ENCODE measurements at places on chromosomes 11 and 22.

- DNase-seq, result no peak
Observed at GRCh38 chr11:331358-332060, 10.8 kb upstream of the IFITM3 start.

DNA sequence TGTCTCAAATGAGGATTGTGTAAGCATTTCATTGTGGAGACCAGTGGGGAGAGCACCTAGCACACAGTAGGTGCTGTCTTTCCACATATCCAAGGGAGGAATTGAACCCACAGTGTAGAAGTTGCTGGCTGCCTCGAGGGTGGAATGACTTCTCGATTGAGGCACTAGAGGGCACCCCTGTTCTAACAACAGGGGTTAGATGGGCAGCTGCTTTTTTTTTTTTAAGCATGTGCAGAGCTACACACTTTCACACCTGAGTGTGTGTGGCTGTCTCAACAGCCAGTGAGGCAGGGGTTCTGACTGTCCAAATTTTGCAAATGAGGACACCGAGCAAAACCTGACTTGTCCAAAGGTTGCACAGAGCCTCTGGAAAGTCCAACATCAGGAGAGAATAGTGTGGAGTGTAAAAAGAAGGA lies 118.2 kb upstream of the CRYBB3 start:
- DNase-seq, result peak; percentile 16

GRCh38 chr11:111500481-111500880 lies 11.7 kb downstream of the BTG4 start:
- DNase-seq, result no peak

- no peak for DNase-seq
Observed at GRCh38 chr11:15772981-15773380, 583.4 kb downstream of the SOX6 start.

DNA sequence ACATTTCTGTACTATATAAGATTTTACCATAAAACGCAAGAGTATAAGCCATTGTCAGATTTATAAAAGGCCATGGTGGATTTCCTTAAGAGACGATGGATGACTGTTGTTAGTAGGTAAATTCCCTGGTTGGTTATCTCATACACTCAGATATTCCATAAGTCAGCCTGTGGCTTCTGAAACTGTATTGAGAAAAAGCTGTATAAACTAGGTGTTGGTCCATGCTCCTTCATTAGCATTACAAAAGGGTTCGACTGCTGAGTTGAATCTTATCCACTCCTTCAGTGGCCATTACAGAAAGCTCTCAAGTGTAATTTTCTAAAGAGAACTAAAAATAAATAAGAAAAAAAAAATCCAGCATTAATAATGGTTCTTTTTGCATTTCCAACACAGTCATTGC lies 5.3 kb downstream of the GRAP2 start:
- DNase-seq, result no peak

DNA sequence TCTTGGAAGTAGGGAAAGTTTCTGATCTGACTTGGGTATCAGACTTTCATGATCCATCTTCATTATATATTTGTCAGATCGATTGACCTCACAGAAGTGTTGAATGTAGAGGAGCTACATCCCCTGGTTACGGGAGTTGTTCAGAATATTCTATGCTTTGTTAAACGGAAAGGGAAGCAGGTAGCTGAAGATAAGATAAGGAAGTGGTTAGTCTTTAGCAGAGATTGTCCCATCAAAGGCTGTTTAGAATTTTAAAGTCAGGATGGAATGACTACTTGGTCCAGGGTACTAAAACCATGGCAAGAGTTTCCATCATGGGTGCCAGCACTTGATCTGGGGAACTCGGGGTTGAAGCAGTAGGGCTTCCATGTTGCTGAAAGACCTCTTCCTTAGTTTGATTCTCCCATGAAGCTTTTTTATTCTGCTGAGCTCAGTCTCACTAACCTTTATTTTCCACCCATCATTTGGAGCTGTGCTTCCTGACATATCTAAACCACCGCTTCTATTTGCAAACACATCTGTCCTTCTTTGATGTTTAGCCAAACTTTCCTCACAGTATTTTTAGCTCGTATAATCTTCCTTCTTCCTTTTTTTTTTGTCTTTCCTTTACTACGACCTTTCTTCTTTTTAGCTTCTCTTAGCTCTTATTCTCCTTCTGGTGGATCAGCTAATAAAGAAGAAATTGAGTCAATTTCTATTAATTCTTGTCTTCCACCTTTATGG lies 4.0 kb upstream of the C22orf31 start:
- no peak for DNase-seq

DNA sequence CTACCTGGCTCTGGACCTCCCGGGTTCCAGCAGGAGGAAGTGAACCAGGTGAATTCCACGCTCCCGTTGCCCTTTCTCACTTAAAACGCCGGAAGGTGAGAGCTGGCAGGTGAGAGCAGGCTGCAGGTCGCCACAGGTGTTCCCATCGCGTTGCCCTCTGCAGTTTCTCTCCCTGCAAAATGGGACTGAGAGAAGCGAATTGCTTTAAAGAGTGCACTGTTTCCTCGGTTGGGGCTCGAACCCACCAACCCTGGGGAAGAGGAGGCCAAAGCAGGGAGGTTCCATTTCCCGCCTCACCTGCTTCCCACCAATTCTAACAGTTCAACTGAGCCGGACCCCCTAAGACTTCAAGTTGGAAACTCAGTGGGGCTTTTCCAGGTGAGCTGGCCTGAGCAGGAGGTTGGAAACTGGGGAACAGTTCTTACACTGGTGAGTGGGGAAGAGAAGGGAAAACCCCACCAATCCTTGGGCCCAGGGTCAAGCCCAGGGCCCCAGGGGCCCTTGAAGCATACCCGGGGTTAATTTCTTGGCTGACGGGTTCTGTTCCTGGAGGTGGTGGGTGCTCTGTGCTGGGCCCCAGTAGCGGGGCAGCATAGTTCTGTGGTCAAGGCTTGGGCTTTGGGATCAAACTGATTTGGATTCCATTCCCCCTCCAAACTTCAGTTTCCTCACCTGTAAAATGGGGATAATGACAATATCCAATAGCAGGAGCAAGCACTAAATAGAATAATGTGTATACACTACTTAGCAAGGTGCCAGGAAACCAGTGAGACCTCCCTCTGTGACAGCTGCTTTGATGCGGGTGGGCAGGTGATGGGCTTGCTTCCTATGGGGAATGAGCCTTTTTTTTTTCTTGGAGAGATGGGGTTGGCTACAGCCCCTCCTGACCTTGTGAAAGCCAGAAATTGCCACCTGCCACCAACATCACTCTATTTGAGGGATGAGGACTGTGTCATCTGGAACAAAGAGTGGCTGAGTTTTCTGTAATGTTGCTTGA lies 788 bp downstream of the CD82 start:
- no peak for DNase-seq

All from stimulated activated CD8-positive, alpha-beta memory T cell treated with anti-CD3 and anti-CD28 coated beads, Interleukin-15, amount 100 ng/mL, for 4 hours (primary cell).